ENCODE measurements at places on chromosomes 2 and 18.

DNA sequence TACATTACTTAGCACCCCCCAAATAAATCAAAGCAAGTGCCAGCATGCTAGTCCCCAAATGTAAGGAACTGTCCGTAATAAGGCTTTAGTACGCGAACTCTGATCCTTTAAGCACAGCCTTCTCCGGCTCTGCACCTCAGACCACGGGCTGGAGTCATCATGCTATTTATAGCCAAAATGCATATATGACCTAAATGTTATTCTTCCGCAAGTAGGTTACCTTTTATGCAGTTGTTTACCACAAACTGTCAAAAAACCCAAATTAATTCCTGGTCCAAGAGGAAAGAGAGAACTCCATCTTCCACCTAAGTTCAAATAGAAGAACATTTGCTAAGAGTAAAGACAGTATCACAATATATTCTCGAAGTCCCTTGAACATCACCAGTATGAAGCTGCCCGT is 42.7 kb downstream of the ZNF516 start:
- DNase-seq: no peak

DNA sequence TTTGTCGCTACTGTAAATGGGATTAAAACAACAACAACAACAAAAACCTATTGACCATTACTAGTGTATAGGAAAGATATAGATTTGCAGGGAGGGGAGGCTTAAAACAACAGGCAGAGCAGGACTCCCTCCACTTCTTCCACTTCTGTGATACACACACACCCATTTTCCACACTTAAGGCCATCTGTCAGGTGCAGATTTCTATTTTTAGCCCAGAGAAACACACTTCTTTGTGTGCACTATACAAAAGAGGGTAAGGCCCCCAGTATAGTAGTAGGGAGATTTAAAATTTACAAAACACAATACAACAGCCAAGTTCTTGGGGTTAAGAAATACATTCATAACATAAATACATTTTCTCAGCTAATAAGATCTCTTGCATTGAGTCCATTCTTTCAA is 22.4 kb downstream of the PTPN2 start:
- no peak for DNase-seq

DNA sequence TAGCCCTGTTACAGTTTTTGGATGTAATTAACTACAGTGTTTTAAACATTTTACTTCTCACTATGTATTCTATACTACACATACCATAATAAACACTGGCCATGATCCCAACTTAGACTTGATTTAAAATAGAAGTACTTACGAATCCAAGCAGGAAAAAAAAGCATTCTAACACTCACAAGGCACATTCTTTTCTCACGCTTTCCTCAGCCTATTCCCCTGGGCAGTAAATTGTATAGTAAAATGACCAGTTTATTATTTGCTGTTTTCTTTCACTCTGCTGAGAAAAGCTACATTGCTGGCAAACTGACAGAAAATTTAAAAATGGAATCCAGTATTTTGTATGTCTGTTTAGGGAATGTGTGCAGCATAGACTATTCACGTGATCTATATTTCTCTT is 2.8 kb upstream of the TANC1 start:
- no peak for DNase-seq

- DNase-seq: no peak
Measured at GRCh38 chr2:181841079-181841478, 50.5 kb upstream of the ITPRID2 start.

DNA sequence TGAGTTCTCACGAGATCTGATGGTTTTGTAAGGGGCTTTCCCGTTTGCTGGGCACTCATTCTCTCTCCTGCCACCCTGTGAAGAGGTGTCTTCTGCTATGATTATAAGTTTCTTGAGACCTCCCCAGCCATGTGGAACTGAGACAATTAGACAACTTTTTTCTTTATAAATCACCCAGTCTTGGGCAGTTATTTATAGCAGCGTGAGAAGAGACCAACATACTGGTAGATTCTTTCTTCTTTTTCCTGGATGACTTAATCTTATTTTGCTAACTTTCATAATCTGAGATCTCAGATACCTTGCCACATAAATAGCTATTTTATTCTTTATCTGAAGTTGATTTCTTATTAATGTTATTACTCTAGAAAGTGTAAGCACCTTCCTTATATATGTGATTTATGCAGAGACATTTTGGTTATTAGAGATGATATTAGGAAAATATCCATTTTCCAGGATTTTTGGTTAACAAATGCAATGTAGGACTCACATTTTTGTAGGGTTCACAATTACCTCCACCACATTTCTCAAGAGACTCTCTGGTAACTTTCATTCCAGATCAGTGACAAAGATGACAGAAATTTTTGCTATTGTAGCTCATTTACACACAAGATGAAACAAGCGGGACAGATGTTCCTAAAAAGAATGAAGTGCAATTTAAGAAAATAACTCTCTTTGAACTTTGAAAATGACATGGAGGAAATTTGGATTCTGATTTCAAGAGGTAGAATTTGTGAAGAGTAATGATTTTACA is 97.9 kb upstream of the RND3 start:
- DNase-seq: no peak

DNA sequence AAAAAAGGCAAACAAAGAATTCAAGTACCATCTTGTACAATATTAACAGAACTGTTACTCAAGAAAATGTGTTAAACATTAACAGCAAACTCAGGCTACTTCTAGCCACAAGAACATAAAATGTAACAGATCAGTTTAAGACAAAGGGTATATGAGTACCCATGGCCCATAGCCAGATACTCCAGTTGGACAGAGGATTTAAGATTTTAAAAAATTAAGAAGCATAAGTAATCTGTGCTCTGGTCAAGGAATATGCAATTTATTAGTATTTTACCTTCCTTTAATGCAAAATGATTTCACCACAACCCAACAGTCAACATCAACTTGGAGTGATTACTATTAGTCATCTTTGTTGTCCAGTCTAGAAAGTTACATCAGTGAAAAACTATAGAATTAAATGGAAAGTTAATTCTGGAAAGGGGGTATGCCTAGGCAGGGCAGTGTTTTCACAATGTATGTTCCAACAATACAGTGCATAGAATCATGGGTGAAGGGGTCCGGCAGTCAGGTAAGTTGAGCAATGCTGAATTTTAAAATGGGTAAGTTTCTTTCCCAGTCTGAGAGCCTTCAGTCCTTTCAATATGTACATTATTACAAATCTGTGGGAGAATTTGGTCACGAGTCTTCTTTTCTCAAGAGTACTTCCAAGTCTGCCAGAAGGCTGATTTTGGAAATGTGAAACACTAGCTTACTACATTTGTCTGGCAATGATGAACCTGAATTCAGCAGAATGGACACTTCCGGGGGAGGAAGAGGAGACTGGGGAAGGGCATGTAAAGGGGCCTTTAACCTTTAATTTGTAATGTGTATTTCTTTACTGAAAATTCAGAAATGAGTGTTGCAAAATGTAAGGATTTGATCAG is 34.5 kb downstream of the SFT2D3 start:
- no peak for DNase-seq

Measured in stimulated activated naive CD4-positive, alpha-beta T cell (primary cell).